ENCODE measurements at places on chromosomes 16 and 17.

- DNase-seq: no peak
These were observed 7.0 kb downstream of the KSR1 start for GRCh38 chr17:27463235-27463677.

GRCh38 chr16:84647828-84648594 lies at the start of gene KLHL36:
KLHL36 (plus strand) TSS chr16:84648511; CDS start chr16:84650868, 2,357 bp downstream.
- no peak for DNase-seq

- DNase-seq: no peak
These were observed 2.3 kb downstream of the GP1BA start for GRCh38 chr17:4934173-4934979.

GRCh38 chr16:69166946-69167930 lies 19.7 kb upstream of the SNTB2 start:
- DNase-seq: no peak

- DNase-seq: no peak
These were observed 143.0 kb downstream of the FTO start for GRCh38 chr16:53846971-53847370.

GRCh38 chr17:57097832-57098421 lies 12.9 kb downstream of the AKAP1 start:
- DNase-seq: no peak

DNA sequence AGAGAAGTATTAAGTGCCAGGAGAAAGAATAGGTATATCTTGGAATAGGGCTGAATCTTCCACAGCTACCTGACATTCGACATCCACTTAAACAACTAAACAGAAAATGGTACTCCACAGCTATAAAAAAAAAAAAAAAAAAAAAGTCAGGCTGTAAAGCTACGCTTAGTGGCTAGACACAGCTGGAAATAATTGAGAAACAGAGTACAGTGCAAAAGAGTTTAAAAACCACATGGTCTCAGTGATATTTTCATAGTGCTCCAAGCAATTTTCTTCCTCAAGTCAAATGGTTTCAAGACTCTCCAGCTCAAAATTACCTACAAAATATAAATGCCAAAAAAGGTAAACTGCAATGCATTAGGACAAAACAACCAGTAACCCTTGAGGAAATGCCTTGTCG lies 607.1 kb downstream of the KCNJ2 start:
- no peak for DNase-seq

DNA sequence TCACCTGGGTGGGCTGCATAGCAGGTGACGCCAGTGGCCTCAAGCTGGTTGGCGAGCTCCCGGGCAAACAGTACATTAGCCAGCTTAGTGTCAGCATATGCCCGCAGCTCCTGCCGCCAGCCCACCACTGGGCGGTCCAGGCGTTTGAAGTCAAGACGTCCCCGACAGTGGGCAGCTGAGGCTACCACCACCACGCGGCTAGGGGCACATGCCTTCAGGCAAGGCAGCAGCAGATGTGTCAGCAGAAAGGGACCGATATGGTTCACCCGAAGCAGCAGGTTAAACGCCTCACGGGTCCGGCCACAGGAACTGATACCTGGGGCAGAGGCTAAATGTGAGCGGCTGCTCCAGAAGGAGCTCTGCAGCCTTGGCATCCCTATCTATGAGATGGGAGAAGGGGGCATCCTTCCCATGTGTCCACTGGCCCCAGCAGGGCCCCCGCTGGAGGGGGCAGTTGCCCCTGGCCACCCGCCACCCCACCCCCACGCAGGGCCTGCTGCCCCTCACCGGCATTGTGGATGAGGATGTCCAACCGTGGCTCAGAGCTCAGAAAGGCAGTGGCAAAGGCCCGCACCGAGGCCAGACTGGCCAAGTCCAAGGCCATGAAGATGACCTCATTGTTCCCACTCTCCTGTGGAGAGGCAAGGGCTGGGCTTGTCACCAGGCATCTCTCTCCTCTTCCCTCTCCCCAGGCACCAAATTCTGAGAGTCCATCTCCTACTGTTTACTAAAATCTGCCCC lies 1.7 kb downstream of the DHRS13 start:
- no peak for DNase-seq

DNA sequence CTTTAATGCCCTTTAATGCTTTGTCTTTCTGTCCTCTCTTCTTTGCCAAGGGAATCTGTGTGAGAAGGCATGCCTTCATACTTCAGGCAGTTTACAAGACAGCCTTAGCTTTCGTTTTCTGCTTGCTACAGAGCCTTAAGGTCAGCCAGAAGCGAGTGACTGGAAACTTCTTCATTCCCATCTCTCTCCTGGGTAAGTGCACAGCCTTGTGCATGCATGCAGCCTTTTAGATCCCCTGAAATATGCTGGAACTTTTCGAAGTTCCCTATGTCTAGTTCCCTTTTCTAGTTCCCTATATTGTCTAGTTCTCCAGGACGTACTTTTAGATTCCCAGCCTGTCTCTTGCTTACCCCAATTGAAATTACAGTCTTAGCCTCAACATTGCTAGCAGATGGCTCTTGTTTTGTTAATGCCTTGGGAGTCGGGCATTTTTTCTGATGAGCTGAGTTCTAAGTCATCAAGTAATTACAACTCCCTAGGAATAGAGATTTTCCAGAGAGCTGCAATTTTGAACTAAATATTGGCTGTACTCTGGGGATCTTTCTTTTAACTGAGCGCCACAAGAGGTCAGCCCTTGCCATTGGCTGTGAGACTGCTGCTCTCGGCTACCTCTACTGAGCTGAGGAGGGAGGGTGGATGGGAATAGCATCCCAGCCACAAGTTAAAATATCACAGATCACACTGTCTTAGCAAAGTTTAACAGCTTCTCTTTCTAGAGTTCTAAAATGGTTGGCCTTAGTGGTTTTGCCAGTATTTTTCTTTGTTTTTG lies 22.7 kb upstream of the PPM1D start:
- DNase-seq: no peak

- no peak for DNase-seq
These were observed 27.4 kb upstream of the CAPNS2 start for GRCh38 chr16:55539049-55539448.

GRCh38 chr17:82973456-82974135 lies 105.8 kb upstream of the METRNL start:
- DNase-seq: no peak

DNA sequence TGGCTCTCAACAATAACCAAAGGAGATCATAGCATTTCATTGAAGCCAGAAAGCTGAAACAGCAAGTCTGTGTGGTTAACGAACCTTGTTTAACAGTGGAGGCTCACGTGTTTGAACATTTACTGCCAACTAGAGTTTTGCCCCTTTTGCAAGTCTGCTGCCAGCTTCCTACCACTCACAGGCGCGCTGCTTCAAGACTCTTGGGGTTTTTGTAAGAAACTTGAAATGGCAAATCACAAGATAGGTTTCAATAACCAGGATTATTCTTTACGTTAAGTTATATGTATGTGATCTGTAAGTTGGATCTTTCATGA lies 1.2 kb downstream of the SNTB2 start:
- DNase-seq: no peak

DNA sequence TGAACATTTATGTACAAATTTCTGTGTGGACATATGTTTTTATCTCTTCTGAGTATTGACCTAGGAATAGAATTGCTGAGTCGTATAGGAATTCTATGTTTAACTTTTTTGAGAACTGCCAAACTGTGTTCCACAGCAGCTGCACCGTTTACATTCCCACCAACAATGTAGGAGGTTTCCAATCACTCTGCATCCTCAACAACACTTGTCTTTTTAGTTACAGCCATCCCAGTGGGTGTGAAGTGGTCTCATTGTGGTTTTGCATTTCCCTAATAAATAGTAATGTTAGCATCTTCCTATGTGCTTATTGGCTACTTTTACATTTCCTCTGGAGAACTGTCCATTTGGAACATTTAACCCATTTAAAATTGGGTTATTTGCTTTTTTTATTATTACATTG lies 36.6 kb upstream of the NACA2 start:
- no peak for DNase-seq

DNA sequence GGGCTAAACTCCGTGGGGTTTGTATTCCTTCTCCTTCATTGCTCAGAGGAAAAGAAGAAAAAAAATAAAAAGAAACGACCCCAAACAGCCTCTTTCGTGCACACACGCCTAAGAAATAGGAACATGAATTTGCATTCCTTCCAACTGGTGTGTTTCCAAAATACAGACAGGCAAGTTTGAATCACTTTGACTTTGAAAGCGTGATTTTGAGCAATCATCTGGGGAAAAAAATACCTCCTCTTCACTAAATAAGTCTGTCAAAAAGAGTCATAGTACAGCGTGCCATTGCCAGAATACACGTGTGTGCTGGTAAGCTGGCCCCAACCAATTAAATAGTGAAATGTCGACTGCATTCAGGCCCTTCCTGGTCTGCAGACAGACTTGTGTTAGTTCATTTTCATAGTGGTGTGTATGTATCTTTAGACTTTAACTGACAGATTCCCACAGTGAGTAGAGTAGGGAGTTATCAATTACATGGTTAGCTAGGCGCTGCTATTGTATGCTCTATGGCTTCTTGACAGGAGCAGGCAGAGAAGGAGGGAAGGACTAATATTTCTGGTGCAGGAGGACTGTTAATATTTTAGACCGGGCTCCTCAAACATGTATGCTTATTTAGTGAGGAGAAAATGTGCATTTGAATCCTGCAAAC lies 618.3 kb downstream of the MAF start:
- no peak for DNase-seq

- DNase-seq: no peak
These were observed 29.6 kb downstream of the RBFOX1 start for GRCh38 chr16:7362231-7362630.

GRCh38 chr17:4840893-4841242 lies 7.7 kb downstream of the MINK1 start:
- no peak for DNase-seq

DNA sequence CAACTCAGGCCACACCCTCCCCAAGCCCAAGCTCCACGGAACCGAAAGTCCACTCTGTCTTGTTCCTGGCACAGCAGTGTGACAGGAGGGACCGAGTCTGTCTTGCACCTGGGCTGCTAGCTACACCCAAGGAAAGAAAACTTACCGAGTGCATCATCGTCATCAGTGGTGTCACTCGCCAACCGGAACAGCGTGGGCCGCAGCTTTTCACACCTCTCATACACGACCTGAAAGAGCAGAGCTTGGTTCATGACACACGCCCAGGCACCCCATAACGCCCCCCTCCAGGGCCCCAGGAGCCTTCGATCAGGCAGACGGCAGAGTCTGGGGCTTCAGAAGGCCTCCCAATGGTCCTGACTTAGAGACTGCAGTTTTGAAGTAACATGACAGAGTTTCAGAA lies 27.5 kb downstream of the GGA2 start:
- no peak for DNase-seq

DNA sequence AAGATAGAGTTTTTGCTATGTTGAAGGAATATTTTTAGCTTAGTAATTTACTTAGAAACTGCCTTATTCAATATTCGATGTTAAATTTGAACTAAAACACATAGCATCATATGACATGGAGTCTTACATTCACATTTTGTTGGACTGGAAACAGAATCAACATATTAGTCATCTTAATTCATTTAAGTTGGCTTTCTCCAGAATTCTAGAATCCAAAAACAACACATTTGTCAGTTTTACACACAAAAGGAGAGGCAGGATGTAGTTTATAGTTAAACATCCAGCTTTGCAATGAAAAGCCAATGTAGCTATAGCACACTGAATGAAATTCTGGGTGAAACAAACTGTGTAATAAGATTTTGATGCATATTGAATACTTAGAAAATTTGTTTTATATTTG lies 43.3 kb downstream of the WWOX start:
- no peak for DNase-seq

DNA sequence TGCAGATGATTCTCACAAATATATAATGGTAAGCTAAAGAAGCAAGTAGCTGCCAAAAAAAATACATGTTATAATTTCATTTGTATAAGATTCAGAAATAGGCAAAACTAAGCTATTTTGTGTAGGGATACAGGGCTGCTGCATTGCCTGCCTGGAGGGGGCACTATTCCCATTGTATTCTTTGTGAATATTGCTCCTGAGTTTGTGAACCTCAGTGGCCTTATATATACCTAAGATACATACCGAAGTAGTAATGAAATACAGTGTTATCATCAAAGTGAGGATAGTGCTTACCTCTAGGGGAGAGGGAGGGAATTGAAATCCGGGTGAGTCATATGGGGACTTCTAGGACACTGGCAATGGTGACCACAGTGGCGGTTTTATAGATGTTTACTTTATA lies 53.5 kb downstream of the C17orf58 start:
- DNase-seq: no peak
